ENCODE measurements at places on chromosomes 11 and 22. TPM values are rescaled to one million over a fixed set of nuclear protein-coding genes. Genes with fewer than 3 reads are reported as not detected.

Gene GLYAT
- total RNA-seq, result not detected

Gene MS4A13
- total RNA-seq, result not detected

DNA sequence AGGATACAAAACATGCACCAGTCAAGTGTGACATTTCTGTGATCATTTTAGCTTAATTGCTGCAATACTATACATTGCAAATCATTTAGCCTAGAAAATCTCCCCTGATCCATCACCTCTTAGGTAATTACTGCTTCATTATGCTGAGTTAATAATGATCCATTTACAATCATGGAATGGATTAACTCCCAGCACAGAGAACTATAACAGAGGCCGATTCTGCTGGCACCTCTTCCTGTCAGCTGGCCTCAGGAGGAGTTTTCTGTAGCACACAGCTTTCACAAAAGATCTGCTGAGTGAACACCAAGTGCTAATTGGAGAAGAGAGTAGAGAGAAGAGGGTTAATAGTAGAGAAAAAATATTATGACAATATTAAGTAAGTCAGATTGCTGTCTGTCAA is 591.8 kb upstream of the KIRREL3 start:
- DNase-seq, result no peak

GRCh38 chr11:119144825-119145486 is 3.9 kb upstream of the ABCG4 start:
- peak; percentile 67 for DNase-seq

DNA sequence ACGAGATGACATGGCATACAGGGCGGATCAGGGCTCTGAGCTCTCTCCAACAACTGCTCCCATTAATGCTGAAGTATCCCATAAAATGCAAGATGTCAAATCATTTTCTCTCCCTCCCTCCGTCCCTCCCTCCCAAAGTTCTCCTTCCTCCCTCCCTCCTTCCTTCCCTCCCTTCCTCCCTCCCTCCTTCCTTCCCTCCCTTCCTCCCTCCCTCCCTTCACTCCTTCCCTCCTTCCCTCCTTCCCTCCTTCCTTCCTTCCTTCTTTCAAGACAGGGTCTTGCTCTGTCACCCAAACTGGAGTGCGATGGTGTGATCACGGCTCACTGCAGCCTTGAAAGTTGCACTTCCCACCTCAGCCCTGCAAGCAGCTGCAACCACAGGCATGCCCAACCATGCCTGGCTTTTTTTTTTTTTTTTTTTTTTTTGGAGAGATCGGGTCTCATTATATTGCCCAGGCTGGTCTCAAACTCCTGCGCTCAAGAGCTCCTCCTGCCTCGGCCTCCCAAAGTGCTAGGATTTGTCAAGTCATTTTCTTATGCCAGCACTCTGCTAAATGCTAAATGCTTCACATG is 38.2 kb downstream of the TXN2 start:
- peak; percentile 46 for DNase-seq

DNA sequence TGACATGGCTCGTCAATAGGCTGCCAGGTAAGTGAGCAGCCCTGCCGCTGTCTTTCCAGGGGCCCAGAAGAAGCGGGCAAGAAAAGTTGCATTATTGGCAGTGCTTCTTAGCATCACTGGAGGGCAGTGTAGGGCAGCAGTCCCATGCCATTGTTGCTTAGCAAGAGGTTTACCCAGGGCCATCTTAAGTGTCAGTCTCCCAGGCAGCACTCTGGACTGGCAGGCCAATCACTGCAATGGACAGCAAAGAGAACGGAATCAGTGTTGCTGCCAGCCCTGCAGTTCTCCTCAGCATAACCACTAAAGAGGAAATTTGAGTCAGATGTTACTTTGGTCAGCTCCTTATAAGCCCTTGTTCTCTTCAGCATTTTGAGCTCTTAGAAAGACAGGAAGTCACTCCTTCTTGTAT is 13.4 kb upstream of the GRK2 start:
- peak; percentile 32 for DNase-seq

- DNase-seq, result no peak
These were observed 94.9 kb downstream of the SEZ6L start for GRCh38 chr22:26264162-26264561.
